ENCODE measurements at places on chromosomes 3 and 15.

DNA sequence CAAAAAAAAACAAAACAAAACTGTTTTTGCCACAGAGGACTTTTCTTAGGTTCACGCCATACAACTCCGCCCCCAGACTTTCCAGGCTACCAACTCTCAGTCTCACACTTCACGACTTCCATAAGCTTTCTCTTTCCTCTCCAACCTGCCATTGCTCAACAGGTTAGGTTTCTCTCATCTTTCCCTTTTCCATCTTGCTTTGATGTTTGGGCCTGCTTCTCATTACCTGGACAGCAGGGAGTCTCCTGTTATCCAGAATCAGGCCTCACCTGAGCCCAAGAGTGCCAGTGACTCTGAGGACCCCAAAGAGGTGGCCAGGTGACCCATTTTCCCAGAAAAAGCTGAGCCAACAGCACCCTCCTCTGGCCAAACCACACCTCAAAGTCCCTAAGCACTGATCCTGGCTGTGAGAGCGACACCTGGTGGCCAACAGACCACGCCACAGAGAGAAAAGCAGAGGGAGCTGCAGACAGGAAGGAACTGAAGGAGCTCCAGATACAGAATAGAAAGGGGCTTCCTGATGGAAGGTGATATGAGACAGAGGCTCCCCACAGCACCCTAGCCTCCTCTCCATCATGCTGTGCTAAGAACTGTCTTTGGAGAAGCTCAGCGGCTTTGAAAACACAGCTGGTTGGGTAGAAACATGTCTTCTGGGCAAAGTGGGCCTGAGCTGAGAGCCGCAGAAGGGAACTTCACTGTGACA is 4.0 kb downstream of the CCDC51 start:
- DNase-seq = peak; percentile 93

DNA sequence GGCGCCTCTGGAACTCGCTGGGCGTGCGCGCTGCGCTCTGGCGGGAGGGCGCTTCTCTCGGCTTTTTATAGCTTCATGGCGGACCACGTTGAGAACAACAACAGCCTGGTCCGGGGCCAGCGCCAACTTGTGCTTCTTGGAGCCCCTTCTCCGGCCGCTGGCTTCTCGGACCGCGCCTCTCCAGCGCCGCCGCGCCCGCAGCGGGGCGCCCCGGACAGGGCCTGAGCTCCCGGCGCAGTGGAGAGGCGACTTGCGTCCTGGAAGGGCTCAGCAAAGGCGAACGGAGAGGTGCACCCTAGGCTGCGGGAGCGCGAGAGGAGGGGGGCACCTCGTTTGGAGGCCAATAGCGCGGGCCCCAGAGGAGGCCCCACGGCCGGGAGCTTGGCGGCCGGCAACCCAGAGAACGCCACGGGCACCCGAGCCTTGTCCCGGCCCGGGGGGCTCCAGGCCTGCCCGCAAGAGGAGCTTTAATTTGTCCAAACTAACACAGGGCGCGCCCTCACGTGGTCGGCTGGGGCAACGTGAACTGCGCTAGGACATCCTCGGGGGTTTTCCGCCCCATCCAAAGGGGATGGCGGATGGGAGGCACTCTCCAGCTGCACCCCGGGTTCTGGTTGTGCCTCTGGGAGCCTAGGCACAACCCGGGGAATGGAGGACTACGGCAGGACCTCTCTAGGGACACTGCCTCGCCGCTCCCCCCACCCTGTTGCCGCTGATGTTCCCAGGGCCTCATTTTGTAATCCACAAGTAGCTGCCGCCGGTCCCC is 37.8 kb downstream of the HMCES start:
- DNase-seq = peak; percentile 92

DNA sequence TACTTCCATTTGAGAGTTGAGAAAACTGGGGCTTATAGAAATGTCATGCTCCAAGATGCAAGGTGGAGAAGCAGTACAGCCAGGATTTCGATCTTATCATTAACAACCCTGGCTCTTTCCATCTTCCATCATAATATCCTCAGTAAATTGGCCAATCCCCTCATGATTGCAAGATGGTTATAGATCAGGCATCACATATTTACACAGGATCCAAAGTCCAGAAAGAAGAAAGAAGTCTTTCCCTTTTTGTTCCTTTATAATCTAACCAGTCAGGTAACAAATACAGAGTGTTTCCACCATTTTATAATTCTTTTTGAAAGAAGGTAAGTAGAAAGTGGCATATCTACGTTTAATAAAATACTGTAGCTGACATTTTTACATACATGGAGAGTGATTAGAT is 29.7 kb downstream of the CNTN3 start:
- DNase-seq = no peak

DNA sequence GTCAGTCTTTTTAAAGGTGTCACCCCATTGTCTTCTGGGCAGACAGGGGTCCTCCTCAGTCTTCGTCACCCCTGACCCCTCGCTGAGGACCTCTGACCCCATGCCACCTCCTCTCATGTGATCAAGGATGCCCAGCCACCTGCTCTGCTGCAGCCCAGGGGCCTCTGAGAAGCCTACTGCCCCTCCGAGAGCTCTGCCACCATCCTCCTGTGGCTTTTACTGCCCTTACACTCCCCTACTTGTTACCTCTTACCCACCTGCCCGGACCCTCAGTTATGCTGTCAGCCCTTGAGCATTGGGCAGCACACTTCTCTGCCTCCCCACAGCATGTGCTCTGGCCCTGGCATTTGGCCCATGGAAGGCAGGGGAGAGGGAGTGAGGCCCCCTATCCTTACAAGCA is 123.2 kb downstream of the LRRK1 start:
- no peak for DNase-seq

Measured in hematopoietic multipotent progenitor cell treated with erythropoietin and hydrocortisone succinate and interleukin-3 and kit ligand, for 4 days (in vitro differentiated cells).